ENCODE measurements at places on chromosomes 7 and 10. TPM values are rescaled to one million over a fixed set of nuclear protein-coding genes. Genes with fewer than 3 reads are reported as not detected.

Gene MTPN
- total RNA-seq: 148 TPM

Gene NME8
- not detected for total RNA-seq

Gene TAS2R38
- total RNA-seq: not detected

Gene ACTA2
- 19.7 TPM for total RNA-seq

Gene ATE1
- 32.6 TPM for total RNA-seq

Gene AMZ1
- not detected for total RNA-seq

Gene UBE2H
- 24.9 TPM for total RNA-seq

Gene SNX10
- 47.2 TPM for total RNA-seq

Gene MACROH2A2
- total RNA-seq: 0.56 TPM

Gene GPR37
- not detected for total RNA-seq

Gene FOXI2
- total RNA-seq: not detected

Gene HHEX
- 0.33 TPM for total RNA-seq

Gene FAM241B
- 1.1 TPM for total RNA-seq

Gene TSPAN15
- 1.4 TPM for total RNA-seq

Gene COL28A1
- not detected for total RNA-seq

Gene TAS2R3
- total RNA-seq: 0.78 TPM

Gene TACR2
- not detected for total RNA-seq

Gene GLCCI1
- total RNA-seq: 15.5 TPM

Data from natural killer cell treated with Interleukin-12 subunit alpha and Interleukin-12 subunit beta and Interleukin-15 and Interleukin-18, amount 100 ng/mL, for 72 hours (primary cell).